ENCODE measurements at places on chromosomes 2 and 18.

GRCh38 chr2:20080428-20080827 lies 29.0 kb upstream of the LAPTM4A start:
- DNase-seq: no peak

DNA sequence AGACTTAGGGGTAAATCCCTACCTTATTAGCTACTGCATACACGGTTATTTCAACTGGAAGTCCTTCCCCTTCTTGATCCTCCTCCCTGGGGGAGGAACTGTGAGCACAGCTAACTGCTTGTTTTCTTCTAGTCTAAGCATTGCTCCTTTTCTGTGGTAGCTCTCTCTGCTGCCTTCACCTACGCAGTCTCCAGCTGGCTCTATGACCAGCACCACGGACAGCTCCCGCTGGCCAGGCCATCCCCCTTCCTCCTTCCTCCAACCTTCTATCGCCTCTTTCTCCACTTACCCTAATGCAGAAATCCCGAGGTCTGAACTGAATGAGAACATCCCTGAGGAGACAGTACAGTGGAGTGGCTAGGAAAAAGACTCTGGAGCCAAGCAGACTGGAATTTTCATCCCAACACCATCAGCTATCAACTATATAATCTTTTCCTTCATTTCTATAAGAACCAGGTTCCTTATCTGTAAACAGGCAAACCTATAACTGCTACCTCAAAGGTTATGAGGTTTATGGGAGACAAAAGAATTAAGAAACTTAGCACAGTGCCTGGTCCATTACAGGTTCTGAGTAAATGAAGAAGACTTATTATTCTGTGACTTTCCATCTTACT lies 4.7 kb upstream of the CFAP65 start:
- peak; percentile 78 for DNase-seq

- DNase-seq: no peak
Observed at GRCh38 chr2:48132271-48132625, 225.9 kb upstream of the FBXO11 start.

GRCh38 chr2:80244905-80245584 lies 59.5 kb downstream of the LRRTM1 start:
- DNase-seq: no peak

DNA sequence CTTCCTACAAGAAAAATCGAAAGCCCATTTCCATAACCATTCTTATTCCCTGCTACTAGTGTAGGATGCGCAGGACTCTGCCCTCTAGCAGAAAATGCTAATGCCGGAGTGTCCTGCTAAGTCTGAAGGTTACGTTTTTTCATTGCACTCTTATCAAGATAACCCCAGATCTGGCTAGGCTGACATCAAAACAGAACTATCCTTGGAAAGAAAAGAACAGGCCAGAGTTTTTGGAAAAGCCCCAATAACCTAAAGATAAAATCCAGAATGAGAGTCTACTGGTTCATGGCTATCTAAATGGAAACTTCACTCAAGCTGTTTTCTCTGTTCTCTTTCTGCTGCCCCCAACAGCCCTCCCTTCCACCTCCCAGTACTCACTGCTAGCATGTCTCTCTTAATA lies 913 bp downstream of the RNF152 start:
- no peak for DNase-seq

GRCh38 chr2:11583840-11584524 lies 50.1 kb downstream of the GREB1 start:
- DNase-seq: peak; percentile 98

DNA sequence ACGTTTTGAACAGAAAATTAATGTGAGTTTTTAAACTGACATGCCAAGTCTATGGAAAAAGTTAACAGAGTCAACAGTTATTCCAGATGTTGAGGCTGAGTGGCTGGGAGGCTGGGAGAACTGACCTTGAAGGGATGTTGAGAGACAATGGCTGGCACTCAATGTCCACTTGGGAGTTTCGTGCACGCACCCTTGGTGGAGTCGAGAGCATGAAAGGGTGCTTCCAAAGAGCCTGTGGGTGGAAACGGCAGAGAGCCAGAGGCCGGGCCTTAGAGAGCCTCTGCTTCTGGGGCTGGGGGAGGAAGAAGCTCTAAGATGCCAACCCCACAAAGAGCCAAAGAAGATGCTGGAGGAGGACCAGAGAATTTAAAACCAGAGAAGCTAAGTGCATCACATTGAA lies 63.4 kb upstream of the L3MBTL4 start:
- DNase-seq: no peak

- no peak for DNase-seq
Observed at GRCh38 chr2:131015764-131016163, 77.5 kb downstream of the FAM168B start.

DNA sequence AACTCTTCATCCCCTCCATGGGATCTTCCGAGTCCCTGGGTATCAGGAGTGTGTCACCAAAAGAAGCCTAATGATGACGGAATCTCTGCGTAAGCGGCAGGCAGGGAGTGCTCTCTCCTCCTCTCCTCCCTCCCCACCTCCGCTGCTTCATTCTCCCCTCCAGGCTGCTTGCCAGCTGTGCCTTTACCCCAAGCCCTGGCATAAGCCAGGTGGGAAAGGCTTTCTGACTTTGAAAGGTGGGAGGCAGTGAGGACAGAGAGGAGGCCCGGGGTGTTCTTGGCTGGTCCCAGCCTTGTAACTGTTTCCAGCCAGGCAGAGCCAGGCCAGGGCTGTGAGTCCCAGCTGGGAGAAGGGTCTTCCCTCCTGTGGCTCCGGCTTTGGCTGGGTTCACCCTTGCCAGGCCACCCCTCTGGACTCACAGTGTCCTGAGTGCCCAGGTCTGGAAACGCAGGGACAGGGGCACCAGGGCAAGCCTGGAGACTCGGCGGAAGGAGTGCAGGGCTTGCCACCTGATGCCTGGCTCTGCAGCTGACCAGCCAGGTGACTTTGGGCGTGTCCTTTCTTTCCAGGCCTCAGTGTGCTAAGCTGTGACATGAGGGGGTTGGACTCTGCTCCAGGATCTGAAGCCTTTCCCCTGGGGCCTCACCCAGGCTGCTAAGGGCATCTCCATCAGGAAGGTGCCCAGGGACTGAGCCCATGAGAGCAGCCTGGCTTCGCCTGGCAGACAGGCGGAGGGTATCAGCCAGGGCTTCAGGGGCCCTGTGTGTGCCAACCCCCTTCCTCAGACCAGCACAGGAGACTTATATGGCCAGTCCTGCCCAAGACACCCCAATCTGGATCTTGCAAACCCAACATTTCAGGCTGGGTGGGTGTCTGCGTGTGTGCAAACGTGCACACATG lies 32.7 kb upstream of the HPCAL1 start:
- no peak for DNase-seq

GRCh38 chr18:7775843-7776242 lies 208.7 kb downstream of the PTPRM start:
- DNase-seq: no peak

GRCh38 chr2:127545189-127545588 lies 9.7 kb downstream of the MYO7B start:
- DNase-seq: no peak

DNA sequence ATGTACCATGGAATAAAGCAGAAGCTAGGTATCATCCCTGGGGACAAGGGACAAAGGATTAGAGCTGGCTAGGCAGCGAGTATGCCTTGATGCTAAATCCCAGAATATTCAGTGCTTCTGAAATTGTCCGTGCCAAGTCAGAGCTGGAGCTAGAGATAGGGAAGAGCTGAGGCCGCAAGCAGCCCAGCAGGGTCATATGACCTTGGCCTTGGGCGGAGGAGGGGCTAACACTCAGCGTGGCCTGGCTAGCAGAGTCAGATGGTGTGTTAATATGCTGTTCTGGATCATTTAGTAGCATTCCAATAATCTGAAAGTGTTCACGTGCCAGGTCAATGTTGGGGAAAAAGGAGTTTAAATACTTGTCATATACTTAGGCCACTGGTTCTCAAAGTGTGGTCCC lies 374.8 kb downstream of the CLIP4 start:
- DNase-seq: no peak

GRCh38 chr18:57660961-57661360 lies 39.3 kb upstream of the NARS1 start:
- no peak for DNase-seq

GRCh38 chr2:84878459-84878858 lies 2.4 kb downstream of the TRABD2A start:
- DNase-seq: no peak

GRCh38 chr18:8177330-8178016 lies 431.8 kb upstream of the RAB12 start:
- no peak for DNase-seq

GRCh38 chr18:40935423-40935822 lies 1019.6 kb upstream of the PIK3C3 start:
- peak; percentile 41 for DNase-seq

GRCh38 chr2:190930411-190930810 lies 49.8 kb downstream of the GLS start:
- no peak for DNase-seq

DNA sequence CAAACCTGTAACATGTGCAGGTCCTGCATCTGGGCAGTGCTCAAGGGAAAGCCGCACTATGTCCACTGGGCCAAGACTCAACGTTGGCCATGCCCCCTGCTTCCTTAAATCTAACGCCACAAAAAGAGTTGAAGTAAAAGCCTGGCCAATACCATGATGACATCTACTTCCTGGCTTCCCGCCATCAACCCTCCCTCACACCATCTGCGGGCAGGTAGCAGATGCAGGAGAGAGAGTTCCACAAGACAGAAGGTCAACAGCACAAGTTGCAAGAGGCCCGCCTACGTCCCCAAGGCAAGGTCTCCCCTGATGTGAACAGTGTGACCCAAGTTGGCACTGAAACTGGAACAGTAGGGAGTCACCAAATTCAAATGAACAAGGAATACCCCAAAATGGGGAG lies 48.4 kb downstream of the ABCG8 start:
- no peak for DNase-seq

- peak; percentile 48 for DNase-seq
Observed at GRCh38 chr18:468955-469790, 31.3 kb downstream of the COLEC12 start.

- DNase-seq: no peak
Observed at GRCh38 chr2:165911231-165911630, 42.3 kb downstream of the TTC21B start.

DNA sequence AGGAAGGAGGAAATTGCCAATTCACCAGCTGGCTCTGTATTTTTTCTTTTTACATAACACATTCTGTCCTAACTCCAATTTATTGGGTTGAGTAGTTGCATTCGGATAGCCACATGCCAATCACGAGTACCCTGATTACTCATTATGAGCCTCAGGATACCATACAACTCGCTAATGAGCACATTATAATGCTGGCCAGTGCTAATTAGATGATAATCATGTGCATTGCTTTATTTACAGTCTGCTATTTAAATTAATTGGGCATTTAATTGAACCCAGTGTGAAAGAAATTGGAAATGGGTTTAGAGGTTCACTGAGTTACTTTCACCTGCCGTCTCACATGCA lies 15.2 kb downstream of the G6PC2 start:
- no peak for DNase-seq

GRCh38 chr2:108492364-108492763 lies 41.9 kb upstream of the LIMS1 start:
- no peak for DNase-seq

- no peak for DNase-seq
Observed at GRCh38 chr2:120985997-120986651, 250.5 kb downstream of the GLI2 start.

DNA sequence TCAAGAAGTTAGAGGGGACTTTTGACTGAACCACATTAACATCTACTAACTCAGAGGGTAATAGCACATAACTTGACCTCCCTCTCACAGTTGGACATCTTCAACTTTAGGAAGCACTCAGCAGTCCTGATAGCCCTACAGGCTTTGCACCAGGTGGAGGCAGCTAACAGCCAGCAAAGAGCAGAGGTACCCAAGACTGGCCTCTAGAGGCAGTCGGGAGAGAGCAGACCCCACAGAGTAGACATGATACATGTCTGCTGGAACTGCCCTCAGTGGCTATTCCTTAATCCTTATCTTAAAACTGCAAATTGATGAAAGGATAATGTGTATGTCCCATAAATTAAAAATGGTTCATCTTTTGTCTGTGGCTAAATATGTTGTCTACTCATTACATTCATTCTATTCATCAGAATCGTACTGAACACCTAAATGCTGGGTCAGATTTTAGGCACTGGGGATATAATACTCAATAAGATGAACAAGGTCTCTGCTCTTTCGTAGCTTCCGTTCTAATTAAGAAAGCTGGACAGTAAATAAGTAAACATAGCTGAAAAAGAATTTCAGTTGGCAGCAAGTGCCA lies 49.8 kb downstream of the CAB39 start:
- DNase-seq: no peak

DNA sequence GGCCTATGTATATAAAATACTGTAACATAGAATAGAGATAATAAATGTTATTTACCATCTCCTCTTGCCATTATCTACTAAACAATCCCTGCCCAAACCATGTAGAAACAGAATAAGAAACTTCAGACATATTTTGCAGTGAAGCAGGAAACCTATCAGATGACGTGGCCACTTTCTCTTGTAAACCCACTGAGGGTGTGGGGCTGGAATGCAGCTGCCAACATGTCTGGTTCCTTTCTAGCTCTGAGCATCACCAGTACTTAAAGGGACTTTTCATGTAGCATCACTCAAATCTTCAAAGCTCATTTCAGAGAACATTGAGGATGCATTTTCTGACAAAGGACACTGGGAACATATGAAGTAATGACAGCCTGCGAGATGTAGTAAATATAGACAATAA lies 251.8 kb downstream of the LPIN1 start:
- no peak for DNase-seq

DNA sequence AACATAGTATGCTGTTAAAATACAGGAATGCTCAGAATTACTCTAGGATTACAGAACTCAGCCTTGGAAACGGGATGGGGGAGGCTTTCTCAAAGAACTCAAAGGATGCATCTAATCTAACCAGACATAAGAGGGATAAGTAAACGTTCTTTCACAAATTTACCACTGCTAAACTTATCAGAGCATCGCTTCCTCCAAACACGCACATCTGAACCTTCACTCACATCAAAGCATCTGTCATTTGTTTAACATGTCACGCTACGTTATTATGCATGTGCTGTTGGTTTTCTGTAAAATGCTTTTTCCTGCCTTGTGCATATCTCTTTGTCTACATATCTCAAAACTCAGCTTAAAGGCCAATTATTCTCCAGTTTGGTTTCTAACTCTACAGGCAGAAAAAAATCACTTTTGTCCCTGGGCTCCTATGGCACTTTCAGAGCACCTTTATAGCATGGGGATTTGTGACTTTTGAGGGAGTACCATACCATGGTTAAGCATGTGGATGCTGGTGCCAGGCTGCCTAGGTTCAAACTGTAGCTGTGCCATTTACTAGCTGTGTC lies 106.7 kb upstream of the FSHR start:
- no peak for DNase-seq

GRCh38 chr2:64396551-64396950 lies 57.4 kb upstream of the LGALSL start:
- DNase-seq: no peak

GRCh38 chr18:48179001-48179400 lies 230.2 kb downstream of the ZBTB7C start:
- no peak for DNase-seq
